Type B pancreatic cell (in vitro differentiated cells): ENCODE measurements at places on chromosomes 13 and 19. TPM values are rescaled to one million over a fixed set of nuclear protein-coding genes. Genes with fewer than 3 reads are reported as not detected.

GRCh38 chr19:39411081-39411831 is 1.2 kb upstream of the PLEKHG2 start:
- DNase-seq: no peak
- H3K4me1 ChIP-seq: peaks cover 30% of the 10 kb centered on the region
- H3K4me3 ChIP-seq: peak overlapping the region; percentile 87

GRCh38 chr13:73781384-73781783 is 352.8 kb downstream of the KLF12 start:
- H3K27ac ChIP-seq: no peak overlapping the region
- no peak overlapping the region for H3K4me3 ChIP-seq
- H3K27me3 ChIP-seq: no peaks in the 10 kb centered on the region
- peaks cover 20% of the 10 kb centered on the region for H3K36me3 ChIP-seq

DNA sequence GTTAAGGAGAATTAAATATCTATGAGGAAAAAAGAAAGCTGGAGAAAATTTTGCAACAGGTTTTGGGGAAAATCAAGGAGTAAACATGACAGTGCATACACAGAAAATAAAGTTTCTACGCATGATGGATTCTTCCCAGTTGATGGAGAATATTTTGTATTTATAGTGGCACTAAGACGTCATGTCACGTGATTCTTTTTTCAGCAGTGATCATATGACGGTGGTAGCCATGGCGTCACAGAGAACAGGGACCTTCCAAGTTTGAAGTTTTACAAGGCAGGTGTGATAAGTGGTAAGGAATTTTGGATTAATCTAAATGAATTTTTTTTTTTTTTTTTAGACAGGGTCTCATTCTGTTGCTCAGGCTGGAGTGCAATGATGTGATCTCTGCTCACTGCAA is 8.5 kb downstream of the MBD3L1 start:
- H3K27me3 ChIP-seq: no peaks in the 10 kb centered on the region
- H3K4me3 ChIP-seq: no peak overlapping the region
- no peaks in the 10 kb centered on the region for H3K4me1 ChIP-seq

TEX29 gene
- 0.62 and 0.92 TPM in 2 replicates for total RNA-seq

- no peak overlapping the region for H3K4me3 ChIP-seq
- H3K4me1 ChIP-seq: no peaks in the 10 kb centered on the region
- peaks cover 22% of the 10 kb centered on the region for H3K27me3 ChIP-seq
- H3K27ac ChIP-seq: no peak overlapping the region
These were observed 33.9 kb upstream of the CEACAM21 start for GRCh38 chr19:41541990-41542584.

- H3K36me3 ChIP-seq: no peaks in the 10 kb centered on the region
- no peak for DNase-seq
- H3K27me3 ChIP-seq: peaks cover 16% of the 10 kb centered on the region
These were observed 799 bp upstream of the C1QTNF9B start for GRCh38 chr13:23898101-23898500.

- H3K36me3 ChIP-seq: peaks cover 2% of the 10 kb centered on the region
- H3K27ac ChIP-seq: peak overlapping the region; percentile 20
- peaks cover 18% of the 10 kb centered on the region for H3K4me1 ChIP-seq
- no peak overlapping the region for H3K4me3 ChIP-seq
- DNase-seq: no peak
- H3K27me3 ChIP-seq: peaks cover 2% of the 10 kb centered on the region
These were observed 36.4 kb downstream of the TEX26 start for GRCh38 chr13:30968846-30969245.
